ENCODE measurements at places on chromosomes 13 and 19.

DNA sequence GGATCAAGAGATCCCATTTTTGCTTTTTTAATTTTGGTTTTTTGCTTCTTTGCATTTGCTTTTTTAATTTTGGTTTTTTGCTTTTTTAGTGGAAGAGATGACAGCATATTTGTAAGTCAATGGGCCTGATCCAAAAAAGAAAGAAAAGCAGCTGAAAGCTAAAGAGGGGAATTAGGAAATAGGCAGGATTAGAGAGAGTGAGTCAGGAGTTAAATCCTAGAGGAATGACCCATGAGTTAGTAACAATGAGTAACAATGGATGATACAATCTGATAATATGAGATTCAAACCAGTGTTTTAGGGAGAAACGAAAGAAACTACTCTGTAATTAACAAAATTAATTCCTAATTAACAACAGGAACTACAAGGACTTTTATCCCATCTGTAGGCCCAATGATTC, 111.2 kb upstream of the SGCG start:
- DNase-seq = no peak

GRCh38 chr13:20528452-20528851, 2.8 kb upstream of the CRYL1 start:
- DNase-seq = no peak

DNA sequence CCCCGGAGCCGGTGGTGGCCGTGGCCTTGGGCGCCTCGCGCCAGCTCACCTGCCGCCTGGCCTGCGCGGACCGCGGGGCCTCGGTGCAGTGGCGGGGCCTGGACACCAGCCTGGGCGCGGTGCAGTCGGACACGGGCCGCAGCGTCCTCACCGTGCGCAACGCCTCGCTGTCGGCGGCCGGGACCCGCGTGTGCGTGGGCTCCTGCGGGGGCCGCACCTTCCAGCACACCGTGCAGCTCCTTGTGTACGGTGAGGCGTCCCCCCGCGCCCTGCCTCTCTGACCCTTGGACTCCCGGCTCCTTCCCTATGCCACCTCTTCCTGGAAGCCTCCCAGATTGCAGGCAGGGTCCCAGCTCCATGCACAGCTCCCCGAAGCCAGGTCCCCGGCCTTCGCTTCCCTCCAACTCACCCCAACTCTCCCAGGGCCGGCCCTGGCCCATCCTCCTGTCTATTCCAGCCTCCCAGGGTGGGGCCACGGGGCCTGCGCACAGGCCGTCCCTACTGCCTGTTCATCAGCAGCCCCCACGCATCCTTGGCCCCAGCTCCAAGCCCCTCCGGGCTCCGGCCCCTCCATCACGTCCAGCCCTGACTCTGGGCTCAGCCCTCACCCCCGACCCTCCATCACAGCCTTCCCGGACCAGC, 1.7 kb downstream of the MADCAM1 start:
- DNase-seq = no peak

DNA sequence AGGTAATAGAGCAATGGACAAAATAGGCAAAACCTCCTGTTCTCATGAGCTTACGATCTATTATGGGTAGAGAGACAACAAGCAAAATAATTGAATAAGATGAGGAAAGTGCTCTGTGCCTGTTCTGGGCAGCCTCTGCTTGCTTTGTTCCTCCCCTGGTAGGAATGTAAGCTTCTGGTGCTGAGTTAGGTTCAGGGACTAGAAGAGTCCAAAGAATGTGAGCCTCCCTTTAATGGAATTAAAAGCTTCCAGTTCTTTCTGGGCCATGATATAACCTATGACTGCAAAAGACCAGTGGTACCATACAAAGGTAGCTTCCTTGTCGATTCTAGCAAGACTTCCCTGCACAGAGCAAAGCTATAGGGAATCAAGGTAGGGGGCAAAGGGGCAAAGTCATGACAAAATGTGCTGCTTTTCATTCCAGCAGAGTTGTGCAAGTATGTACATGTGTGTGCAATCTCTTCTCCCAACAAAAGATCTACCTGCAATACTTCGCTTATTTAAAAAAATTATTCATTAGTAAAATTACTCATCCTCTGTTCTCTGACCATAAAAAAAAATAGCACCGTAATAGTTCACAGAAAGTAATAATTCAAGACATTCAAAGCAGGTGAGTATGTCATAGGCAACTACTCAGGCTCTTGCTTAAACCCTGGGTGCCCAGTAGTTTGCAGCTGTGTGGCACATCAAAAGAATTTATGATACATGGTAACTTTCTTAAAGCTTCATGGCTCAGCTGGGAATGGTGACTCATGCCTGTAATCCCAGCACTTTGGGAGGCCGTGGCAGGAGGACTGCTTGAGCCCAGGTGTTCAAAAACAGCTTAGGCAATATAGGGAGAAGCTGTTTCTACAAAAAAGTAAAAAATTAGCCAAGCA, 21.4 kb downstream of the ACOD1 start:
- DNase-seq = no peak

DNA sequence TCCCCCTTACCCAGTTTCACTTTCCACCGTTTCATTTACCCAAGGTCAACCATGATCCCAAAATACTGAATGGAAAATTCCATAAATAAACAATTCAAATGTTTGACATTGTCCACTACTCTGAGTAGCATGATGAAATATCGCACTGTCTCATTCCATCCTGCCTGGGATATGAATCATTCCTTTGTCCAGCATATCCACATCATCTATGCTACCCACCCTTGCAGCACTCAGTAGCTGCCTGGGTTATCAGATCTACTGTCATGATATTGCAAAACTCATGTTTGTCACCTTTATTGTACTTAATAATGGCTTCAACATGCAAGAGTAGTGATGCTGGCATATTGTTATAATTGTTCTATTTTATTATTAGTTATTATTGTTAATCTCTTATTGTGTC, 263.9 kb upstream of the NBEA start:
- DNase-seq = no peak

- DNase-seq = peak; percentile 7
These were observed 152.6 kb downstream of the KLF12 start for GRCh38 chr13:73981595-73981994.

GRCh38 chr19:15780610-15781418, 6.6 kb upstream of the OR10H5 start:
- no peak for DNase-seq

DNA sequence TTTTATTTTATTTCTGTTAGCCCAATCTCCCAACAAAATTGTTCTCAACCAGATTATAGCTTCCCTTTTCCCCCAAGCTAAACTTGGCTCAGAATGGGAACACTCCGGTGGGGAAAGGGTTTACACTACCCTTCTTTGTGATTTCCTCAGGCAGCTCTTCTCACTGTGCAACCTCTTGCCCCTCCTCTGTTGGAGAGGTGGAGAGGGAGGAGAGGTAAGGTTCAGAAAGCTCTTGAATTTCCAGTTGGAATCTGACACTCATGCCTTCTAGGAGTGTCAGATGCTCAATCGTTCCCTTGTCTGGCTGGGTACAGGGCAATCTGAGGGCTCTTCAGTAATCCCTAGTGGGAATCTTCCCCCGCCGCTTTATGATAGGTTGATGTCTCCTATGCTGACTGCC, 486.1 kb upstream of the KLF12 start:
- DNase-seq = no peak

- no peak for DNase-seq
These were observed at the start of gene C19orf38 for GRCh38 chr19:10848230-10848856. Gene C19orf38 (plus strand): TSS chr19:10848415. CDS start chr19:10848509, 94 bp downstream.

DNA sequence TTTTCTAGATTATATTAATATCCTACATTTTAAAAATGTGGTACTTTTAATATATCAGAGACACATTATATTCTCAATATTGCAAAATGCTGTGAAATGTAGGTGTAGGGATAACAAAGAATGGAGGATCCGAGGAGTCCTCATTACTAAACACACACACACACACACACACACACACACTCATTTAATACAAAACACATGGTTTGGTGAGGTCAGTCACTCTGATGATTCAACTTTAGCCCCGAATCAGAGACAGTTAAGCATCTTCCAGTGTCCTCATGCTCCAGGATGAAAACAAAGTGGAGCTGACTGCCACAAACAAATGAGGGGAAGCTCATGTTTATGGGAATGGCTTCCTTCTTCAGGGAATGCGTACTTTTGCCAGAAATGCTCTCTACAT, 147.5 kb downstream of the CYSLTR2 start:
- DNase-seq = no peak

- DNase-seq = peak; percentile 56
These were observed 564 bp downstream of the HS6ST3 start for GRCh38 chr13:96090240-96091101.

DNA sequence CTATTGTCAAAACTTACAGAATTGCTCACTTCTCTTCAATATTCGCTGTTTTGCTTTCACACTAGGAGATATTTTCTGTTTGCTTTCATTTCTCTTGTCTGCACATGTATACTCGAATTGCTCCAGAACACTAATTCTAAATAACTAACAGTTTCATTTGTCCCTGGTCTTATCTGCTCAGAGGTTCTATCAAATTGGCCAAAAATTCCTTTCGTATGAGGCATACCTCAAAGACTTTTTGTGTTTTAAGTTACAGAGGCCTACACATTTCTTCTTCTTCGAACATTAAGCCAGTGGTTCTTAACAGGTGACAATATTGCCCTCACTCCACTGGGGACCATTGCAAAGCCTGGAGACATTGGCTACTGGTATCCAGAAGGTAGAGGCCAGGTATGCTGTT, 1314.6 kb downstream of the EFNB2 start:
- no peak for DNase-seq

- no peak for DNase-seq
These were observed 2.3 kb upstream of the KDM4B start for GRCh38 chr19:4966591-4966990.

GRCh38 chr13:23776698-23777574, 112.3 kb downstream of the MIPEP start:
- DNase-seq = no peak

DNA sequence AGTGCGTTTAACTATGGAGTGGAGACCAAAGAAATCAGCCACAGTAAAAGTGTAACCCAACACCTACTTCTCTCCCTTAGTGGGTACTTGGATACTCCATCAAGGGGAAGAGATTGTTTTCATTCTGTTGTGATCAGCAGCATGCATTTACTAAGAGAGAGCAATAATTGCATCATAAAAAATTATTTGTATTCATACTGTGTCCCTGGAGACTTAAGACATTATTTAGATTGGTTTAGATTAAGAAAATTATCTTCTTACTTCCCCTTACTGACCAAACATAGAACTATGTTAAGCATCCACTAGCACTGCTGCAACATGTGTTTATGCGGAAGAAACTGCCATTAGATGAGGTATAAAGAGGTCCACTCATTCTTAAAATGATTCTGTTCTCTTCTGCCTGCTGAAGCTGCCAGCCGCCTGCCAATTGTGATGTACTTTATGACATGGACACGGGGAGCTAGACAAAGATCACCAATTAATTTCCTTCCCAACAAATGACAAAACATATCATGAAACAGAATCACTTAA, 738.5 kb downstream of the DIAPH3 start:
- no peak for DNase-seq

DNA sequence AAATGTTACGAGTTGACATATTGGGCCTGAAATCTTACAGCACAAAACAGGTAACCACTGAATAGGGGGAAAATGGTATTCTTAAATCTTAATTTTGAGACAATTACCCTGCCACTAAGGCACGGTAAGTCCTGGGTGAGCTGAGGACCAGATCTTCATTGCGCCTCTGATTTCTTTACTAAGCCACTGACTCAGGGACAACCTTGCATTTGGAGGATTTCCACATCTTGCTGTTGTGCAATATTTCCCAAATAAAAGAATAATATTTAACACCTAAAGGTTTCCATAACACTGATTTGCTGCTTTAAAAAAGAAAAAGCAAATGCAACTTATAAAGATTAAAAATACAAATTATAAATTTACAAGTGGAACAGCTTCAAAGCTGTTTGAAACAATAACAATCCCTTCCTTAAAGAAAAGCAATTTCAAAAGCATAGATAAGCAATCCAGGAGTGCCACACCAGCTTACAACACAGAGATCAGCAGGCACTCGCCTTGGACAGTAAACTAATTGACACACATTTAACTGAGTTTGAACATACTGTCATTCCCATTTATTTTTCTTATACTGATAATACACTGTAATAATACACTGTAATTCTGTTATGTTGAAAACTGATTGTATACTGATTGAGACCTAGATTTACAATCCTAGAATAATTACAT, 79.6 kb upstream of the DOCK9 start:
- no peak for DNase-seq

GRCh38 chr19:40457048-40457447, 8.5 kb downstream of the BLVRB start:
- DNase-seq = no peak

DNA sequence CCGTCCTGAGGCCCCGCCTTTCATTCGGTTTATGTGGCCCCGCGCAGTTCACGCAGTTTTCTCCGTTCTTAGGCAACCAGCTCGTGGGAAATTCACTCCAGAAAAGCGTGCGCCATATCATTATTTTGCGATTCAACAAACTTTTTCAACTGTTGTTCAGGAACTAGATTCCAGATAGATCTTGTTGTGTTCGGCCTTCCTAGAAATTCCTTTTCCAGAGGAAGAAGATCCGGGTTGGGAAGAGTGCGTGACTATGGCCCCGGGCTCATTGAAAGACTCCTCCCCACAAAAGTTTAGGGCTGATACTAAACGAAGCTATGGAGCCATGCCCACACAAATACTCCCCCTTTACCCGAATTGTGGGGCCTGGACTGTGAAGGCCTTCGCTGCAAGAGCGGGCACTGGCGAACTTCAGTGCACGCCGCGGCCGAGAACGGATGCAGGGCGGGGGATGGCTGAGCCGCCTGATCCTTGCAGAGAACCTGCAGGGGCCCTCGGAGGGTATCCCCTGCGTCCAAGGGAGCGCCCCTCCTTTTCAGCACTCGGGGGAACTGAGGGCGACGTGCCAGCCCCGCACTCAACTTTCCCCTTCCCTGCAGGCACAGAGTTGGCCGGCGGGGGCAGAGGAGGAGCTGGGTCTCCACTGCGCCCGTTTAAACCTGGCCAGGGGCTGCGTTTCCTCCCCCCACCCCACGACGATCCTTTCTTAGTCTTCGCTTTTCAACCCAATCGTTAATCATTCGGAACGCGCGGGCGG, 904 bp upstream of the SOX1 start:
- no peak for DNase-seq

DNA sequence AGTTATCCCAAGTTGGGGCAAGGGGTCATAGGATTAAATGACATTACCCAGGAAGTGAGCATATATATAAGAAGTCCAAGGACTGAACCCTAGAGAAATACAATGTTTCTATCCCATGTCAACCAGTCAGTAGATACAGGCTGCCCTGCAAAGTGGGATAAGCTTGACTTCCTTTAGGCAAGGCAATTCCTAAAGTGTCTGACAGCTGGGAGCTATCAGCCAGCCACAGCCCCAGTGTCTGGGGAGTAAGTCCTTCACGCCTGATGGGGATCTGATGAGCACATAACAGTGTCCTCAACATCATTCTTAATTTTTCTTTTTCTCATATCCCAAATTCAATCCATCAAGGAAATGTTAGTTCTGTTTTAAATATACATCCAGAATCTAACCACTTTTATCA, 54.1 kb downstream of the DNAJC15 start:
- DNase-seq = peak; percentile 16
